ENCODE measurements at places on chromosomes 11 and 22. TPM values are rescaled to one million over a fixed set of nuclear protein-coding genes. Genes with fewer than 3 reads are reported as not detected.
A peak's percentile ranks its signal among the peaks of the same experiment; 100 is the strongest.

DNA sequence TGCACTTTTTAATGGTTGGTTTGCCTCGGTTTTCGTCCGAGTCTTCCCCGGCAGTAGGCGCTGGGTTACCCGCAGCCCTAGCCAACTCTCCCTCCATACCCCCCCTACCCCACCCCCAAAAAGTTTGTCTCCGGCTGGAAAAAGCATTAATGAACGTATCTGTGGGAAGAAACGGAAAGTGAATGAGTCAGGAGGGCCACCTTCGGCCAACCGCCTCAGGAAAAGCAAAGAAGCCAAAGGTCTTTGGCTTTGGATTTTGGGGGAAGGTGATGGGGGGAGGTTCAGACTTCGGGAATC is 508 bp upstream of the FLI1 start:
- no peak for DNase-seq

DNA sequence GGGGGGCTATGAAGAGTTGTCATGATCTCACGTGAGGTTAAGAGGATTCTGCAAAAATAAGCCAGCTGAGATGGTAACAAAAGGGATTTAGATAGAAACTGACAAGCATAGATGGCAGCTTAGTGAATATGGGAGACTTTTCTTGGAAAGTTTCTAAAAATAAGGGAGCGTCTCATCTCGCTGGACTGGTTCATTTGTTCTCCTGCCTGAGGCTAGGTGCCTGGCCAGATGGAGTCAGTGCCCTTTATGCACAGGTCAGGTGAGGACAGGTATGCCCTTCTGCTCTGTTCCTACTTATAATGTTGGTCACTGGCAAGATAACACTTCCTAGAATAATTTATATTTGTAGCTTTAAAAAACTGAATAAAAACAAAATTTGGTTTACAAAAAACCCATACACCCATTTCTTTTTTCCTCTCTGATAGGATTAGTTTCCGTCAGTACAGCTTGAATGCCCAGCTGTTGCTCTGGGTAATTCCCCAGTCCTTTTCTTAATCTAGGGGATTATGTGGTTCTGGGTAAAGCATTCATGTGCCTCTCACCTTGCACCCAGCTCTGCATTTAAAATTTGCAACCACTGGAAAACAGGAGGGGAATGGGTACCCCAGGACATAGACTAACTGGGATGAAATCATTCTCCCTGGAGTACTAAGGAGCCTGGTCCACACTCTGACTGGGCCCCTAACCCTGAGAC is 90.0 kb downstream of the AMOTL1 start:
- DNase-seq = no peak

- no peak for DNase-seq
These were observed 66.8 kb downstream of the THAP12 start for GRCh38 chr11:76313913-76314740.

ENTHD1 gene
- total RNA-seq = not detected

OSM gene
- total RNA-seq = not detected

TEX54 gene
- not detected for total RNA-seq

- peak; percentile 98 for DNase-seq
These were observed at the start of gene TANGO2 for GRCh38 chr22:20020533-20021195. TANGO2 (plus strand) TSS chr22:20021110; CDS start chr22:20036799, 15,689 bp downstream.

GRCh38 chr22:30892286-30892685 is 76.3 kb downstream of the MORC2 start:
- no peak for DNase-seq

DNA sequence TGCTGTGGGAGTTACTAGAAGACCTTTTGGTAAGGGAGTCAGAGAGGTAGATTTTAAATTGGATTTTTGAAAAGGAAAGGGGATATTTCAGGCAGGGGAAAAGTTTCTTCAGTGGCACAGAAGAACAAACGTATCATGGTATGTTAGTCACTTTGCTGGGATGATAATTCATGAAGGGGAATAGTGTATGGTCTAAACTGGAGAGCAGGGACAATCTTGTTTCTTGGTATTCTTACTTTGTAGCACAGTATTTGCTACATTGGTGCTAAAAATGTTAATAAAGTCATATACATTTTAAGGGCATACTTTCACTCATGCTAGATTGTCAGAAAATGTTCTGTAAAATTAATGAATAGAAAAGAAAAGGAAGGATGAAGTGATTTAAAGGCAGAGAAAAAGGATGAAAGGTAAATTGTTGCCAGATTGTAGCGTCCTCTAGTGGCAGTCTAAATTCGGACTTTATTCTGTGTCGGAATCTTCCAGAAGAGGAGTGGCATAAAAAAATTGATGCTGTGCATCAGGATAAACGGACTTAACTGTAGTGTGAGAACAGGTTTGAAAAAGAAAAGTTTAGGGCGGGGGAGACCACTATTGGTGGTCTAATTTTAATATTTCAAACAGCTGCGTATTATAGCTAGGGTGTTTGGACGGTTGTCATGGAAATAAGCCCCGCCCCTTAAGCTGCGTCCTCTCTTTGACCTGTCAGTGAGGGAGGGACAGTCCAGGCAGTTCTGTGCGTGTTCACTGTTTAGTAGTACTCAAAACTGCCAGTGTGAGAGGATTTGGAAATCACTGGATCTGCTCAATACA is at the start of gene BCO2:
Gene BCO2 (plus strand): TSS at position 724 of the 810 bp plus-strand sequence. CDS start 90 bp downstream, outside the sequence.
- peak; percentile 88 for DNase-seq

GRCh38 chr11:5366856-5367255 is 15.5 kb downstream of the OR51B6 start:
- no peak for DNase-seq

TRAF6 gene
- total RNA-seq = 15.0 TPM

DNA sequence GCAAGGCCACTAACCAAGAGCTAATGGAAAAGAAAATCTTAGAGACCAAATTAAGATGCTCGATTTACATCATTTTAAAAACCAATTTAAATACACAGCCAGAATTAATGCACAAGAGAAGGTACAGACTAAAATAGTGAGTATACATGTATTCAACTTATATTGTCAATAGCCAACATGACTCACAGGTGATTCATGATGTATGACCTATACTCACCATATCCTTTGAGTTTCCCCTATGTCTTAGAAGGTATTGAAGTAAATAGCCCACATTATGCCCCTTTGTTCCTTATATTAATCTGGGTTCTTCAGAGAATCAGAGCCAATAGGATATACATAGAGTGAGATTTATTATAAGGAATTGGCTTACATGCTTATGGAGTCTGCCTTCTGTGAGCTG is 97.5 kb upstream of the ANO3 start:
- no peak for DNase-seq

C11orf16 gene
- total RNA-seq = not detected

P4HA3 gene
- total RNA-seq = 6.1 TPM

GRCh38 chr11:82722231-82722630 is 11.4 kb downstream of the FAM181B start:
- DNase-seq = no peak

ZNF70 gene
- total RNA-seq = 12.5 TPM

CCND1 gene
- 183 TPM for total RNA-seq

- no peak for DNase-seq
These were observed 16.5 kb upstream of the RTN4R start for GRCh38 chr22:20284471-20285086.

DNA sequence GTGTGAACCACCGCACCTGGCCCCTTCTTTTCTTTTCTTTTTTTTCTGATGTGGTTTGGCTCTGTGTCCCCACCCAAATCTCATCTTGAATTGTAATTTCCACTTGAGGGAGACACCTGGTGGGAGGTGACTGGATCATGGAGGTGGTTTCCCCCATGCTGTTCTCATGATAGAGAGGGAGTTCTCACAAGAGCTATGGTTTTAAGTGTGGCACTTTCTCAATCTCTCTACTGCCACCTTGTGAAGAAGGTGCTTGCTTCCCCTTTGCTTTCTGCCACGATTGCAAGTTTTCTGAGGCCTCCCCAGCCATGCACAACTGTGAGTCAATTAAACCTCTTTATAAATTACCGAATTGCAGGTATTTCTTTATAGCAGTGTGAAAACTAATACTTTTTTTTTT is 4.9 kb upstream of the TCN2 start:
- no peak for DNase-seq

- no peak for DNase-seq
These were observed 14.3 kb downstream of the NRIP3 start for GRCh38 chr11:8989453-8989852.

- DNase-seq = no peak
These were observed 761 bp downstream of the HMBS start for GRCh38 chr11:119085437-119085847.

DNA sequence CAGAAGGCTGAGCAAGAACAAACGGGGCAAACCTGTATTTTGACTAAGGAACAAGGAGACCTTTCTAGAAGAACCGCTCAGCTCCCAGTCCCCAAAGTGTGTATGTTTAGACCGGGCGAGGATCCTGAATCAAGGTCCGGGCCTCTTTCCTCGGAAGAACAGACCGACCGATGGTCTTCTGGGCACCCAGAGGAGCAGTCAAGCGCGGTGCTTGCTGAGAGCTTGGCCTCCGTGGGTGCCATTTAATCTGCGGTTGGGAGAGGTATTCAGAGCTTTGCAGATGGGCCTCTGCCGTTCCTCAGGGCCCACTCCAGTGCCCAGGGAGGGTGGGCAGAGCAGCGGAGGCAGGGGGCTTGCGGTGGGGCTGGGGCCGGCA is 26.5 kb upstream of the ATXN10 start:
- peak; percentile 75 for DNase-seq

UPK3A gene
- total RNA-seq = not detected

GRCh38 chr11:35780951-35781860 is 118.6 kb downstream of the TRIM44 start:
- no peak for DNase-seq

PRAME gene
- total RNA-seq = not detected

Measured in osteocyte (in vitro differentiated cells).